ENCODE measurements at places on chromosomes 1 and 21.

DNA sequence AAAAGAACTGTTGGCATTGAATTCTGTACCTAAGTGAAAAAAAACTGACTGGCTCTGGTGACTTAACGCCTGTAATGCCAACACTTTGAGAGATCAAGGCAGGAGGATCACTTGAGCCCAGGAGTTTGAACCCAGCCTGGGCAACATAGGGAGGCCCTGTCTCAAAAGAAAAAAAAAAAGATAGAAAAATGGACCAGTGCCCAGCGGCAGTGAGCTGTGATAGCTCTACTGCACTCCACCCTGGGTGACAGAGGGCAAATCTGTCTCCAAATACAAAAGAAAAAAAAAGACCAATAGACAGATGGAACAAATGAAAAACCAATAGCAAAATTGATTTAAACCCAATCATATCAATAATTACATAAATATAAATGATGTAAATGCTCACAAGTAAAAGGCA is 674 bp upstream of the AKR7A3 start:
- no peak for DNase-seq

- no peak for DNase-seq
Measured at GRCh38 chr1:24317081-24317480, 2.1 kb upstream of the GRHL3 start.

DNA sequence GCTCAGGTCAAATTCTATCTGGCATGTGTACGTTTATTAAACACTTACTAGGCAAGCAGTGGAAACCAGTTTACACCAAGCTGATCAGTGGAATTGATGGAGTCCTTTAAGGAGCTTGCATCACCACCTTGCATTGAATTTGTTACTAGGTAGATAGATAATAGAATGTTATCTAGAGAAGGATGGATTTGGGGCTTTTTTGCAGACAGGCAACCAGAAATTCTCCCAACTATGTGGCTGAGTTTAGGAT is 44.9 kb downstream of the HHAT start:
- no peak for DNase-seq

DNA sequence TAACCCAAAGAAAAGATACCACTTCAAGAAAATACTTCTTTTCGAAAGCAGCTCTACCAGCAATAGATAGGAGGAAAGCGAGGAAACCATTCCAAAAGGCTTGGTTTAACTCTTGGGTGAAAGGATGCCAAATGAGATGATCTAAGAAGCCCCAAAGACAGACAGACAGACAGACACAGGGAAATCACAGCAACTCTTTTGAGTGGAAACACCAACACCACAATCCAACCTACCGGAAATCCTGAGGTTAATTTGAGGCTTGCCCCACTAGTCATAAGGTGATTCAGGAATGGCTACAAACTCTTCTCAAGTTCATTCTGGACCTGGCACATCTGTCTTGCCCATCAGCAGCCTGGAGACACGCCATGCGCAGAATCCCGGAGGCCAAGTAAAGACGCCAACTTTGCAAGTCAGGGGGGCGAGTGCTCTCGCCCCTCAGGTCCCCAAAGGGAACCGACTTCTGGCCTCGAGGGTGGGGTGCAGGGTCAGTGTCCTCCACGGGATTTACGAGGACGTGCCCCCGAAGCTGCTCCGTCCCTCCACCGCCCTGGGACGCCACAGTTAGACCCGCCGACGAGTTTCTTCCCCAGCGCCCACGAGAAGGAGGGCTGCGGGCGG is 778 bp downstream of the EVI5 start:
- peak; percentile 41 for DNase-seq

DNA sequence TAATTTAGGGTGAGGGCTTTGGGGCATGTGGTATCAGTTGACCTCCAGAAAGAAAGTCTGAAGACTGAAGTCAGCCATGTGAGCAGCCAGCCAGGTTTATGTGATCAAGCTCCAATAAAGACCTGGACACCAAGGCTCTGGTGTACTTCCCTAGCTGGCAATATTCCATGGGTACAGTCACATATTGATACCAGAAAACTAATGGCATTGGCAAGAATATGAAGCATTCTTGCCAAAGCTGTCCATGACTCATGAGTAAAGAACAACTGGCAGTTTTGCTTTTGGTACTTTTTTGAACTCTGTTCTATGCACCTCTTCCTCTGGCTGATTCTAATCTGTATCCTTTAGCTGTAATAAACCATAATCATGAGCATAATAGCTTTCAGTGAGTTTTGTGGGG is 415.3 kb upstream of the CAMK1G start:
- DNase-seq: no peak

- DNase-seq: peak; percentile 52
Measured at GRCh38 chr1:29282924-29283803, 46.8 kb downstream of the PTPRU start.

- no peak for DNase-seq
Measured at GRCh38 chr1:232682248-232682647, 52.3 kb upstream of the SIPA1L2 start.

DNA sequence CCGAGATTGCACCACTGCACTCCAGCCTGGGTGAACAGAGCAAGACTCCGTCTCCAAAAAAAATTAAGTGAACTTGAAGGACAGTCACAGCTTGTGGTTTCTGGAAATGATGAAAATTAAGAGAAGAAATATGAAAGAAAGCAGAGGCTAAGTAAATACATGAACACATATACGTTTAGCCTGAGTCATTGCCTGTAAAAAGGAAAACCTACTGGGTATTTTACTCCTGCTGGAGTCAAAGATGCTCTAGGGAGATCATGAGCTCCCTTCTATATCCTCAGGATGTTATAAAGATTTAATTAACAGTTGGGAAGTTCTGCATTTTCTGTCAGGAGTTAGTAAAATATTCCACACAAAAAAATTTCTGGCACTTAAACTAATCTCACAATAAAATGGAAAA is 43.5 kb upstream of the TTC39A start:
- DNase-seq: no peak

DNA sequence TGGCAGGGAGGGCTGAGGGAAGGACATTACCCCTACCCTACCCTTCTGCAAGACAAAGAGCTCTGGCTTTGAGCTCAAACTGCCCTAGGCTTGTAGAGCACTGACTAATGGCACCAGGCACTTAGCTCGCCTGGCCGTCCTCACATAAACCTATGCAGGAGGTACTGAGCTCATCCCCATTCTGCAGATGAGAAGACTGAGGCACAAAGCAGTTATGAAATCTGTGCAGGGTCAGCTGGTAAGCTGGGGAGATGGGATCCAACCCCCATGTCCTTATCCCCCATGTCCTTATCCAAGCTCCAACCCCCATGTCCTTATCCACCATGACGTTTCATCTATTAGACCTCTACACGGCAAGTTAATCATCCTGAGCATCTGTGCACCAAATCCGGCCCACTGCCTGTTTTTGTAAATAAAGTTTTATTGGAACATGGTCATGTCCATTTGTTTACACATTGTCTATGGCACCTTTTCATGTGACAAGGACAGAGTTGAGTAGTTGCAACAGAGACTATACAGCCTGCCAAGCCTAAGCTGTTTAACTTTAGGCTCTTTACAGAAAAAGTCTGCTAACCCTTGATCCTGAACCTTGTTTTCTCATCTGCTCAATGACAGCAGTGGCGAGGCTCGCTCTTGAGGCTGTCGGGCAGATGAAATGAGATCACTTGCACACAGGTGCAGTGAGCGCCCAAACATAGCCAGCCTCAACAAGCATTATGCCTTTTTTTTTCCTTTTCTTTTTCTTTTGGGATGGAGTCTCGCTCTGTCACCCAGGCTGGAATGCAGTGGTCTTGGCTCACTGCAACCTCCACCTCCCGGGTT is 86.8 kb downstream of the FBXO2 start:
- DNase-seq: no peak
